ENCODE measurements at places on chromosomes 3 and 15.
A peak's percentile ranks its signal among the peaks of the same experiment; 100 is the strongest.

GRCh38 chr15:76936671-76937070, 5.1 kb downstream of the RCN2 start:
- DNase-seq: no peak

GRCh38 chr3:124574012-124574411, 156.2 kb upstream of the UMPS start:
- no peak for DNase-seq

DNA sequence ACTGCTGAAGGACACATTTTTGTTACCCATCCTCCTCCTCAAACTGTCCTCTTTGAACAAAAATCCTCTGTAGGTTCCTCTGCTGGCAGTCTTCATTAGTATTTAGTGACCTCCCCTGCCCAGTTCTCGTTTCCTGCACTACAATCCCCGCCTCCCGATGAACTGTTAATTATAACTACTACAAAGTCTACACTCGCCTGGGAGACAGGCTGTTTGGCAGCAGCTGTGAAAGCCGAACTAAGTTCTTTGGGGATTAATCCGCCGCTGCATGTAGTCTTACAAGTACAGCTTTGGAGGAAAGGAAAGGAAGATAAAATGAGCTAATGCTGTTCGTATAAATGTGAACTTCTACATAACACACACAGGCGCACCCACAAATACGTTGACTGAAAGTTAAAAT, 160.0 kb upstream of the WNT5A start:
- no peak for DNase-seq

- DNase-seq: peak; percentile 72
Measured at GRCh38 chr3:129016356-129016719, 15.2 kb downstream of the EFCC1 start.

GRCh38 chr3:59101231-59101736, 51.5 kb upstream of the CFAP20DC start:
- DNase-seq: no peak

DNA sequence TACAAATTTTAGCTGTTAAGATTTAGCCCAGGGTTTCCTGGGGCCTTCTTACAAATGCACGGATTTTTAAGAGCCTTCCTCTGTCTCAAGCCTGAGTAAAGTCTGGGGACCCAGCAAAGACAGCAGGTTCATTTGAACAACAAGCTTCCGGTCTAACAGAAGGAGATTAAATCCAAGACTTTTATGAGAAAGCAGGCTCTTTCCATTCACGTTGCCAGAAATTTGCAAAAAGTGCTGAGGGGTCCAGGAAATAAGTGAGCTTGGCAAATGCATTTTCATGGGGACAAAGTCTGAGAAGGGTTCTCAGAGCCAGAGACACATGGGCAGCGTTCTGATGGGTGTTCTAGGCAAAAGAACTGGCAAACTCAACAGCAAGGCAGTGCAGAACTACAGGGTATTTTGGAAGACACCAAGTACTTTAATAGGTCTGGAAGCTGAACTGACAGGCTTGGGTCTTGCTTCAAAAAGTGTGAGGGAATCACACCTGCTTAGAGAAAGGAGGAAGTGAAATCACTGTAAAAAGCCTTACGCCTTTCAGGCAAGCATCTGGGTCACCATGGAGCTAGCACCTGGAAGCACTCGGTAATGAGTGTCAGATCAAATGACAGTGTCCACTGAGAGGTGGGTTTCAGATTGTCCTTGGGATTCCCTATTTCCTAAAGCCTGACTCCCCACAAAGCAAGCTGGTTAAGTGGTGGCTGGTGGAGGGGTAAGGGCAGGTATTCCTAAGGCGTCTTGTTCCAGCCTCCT, 115.8 kb upstream of the ARHGEF3 start:
- DNase-seq: peak; percentile 39

- no peak for DNase-seq
Measured at GRCh38 chr3:126146034-126146433, 34.4 kb downstream of the ALDH1L1 start.

- no peak for DNase-seq
Measured at GRCh38 chr3:85670634-85671205, 711.9 kb downstream of the CADM2 start.

GRCh38 chr15:94743668-94744067, 512.3 kb downstream of the MCTP2 start:
- no peak for DNase-seq

- DNase-seq: no peak
Measured at GRCh38 chr3:65348398-65348995, 660.7 kb upstream of the ADAMTS9 start.

DNA sequence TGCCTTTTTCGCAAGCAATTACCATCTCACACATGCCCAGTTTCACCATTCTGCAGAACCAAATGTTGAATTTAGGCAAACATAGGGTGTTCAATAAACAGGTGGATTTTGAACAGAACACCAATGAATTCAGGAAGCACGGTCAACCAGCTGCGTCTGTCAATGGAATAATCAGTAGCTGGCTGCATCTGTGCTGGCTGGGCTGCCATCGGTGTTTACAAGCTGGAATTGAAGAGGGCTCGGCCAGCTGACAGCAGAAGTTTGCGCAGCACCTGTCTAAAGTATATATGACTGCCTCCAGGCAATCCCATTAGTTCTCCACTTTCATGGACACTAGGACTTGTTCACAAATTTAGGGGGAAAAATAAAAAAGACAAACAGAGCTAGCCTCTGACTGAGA, 996.4 kb upstream of the CFAP20DC start:
- no peak for DNase-seq

GRCh38 chr3:161689584-161690298, 193.1 kb downstream of the OTOL1 start:
- DNase-seq: no peak

DNA sequence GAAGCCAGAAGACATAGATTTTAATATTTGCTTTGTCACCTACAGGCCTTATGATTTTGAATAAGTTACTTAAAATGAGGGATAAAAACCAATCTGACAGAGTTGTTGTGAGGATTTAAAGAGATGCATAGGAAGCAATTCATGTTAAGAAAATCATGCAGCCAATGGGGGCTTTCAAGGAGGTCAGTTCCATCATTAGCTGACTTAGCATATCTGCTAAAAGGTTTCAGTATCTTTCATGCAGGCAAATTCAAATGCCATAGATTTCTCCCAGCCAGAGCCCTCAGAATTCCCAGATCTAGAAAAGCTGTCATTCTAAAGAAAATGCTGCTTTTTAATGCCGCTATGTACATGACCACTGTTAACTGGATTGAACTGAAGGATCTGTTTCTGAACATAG, 176.1 kb downstream of the GOLIM4 start:
- DNase-seq: no peak

DNA sequence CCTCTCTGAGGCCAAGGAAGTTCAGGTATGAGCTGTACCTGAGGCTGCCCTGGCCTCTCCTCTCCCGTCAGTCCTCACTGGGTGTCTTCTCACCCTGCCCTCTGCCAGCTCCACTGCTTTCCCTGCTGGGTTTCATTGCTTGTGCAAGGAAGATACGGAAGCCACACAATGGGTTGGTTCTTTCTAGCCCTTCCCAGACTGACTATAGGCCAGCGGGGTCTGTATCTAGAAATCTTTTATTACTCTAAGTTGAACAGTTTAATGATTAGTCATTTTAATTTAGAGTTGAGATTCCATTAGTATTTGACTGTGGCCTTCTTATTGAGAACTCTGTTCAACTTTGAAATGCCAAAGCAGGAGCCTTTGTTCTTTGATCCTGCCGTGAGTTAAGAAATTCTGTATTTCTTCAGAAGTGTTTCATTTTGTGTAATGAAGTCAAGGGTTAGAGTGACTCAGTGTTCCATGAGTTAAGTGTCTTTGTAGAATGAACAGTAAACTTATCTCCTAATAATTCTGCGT, 16.2 kb downstream of the C3orf62 start:
- DNase-seq: no peak

DNA sequence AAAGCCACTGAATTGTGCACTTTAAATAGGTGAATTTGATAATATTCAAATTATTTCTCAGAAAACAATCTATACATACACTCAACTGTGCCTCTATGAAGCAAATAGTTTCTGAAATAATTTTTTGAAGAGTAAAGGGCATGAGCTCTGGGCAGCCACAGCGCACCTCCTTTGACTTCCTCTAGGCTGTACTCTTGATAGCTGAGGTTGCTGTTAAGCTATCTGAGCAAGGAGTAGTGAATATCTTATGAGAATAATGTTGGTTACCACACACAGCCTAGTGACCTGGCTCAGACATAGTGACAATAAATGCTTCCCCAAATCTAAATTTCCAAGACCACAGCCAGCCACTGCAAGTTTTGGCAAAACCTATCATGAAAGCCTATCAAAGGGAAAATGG, 11.6 kb upstream of the SEC61A1 start:
- no peak for DNase-seq

DNA sequence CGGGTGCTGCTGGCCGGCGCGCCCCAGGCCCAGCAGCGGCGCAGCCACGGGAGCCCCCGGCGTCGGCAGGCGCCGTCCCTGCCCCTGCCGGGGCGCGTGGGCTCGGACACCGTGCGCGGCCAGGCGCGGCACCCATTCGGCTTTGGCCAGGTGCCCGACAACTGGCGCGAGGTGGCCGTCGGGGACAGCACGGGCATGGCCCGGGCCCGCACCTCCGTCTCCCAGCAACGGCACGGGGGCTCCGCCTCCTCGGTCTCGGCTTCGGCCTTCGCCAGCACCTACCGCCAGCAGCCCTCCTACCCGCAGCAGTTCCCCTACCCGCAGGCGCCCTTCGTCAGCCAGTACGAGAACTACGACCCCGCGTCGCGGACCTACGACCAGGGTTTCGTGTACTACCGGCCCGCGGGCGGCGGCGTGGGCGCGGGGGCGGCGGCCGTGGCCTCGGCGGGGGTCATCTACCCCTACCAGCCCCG, 777 bp downstream of the LOXL1 start:
- peak; percentile 48 for DNase-seq

DNA sequence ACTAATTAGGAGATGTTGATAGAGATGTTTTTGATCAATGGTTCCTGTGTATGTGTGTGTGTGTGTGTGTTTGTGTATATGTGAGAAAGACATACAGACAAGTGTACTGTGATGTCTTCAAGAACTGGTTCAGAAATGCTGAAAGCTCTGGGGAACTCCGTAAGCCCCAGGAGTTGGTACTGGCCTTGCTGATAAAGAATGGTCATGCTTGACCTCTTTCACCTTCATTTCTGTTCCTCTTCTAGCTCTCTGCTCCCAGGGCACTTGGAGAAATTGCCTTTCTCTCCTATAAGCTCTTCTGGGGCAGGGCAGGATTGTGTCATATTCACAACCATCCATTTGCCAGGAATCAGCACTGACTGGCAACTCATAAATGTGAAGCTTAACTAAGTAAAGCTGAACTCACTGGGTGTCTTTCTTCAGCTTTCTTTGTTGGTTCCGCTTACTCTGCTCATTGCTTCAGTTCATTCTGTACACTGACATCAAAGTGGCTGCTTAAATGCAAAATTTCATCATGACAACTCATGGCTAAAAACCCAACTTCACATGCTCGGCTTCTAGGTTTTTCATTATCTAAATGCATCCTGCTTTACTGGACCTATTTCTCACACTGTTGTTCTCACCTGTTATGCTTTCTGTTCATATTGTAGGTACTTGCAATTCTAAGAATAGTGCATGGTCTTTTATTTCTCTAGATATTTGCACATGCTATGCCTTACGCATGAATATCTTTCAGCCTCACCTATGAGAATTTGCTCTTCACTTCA, 162.1 kb upstream of the LYSMD4 start:
- no peak for DNase-seq

- no peak for DNase-seq
Measured at GRCh38 chr15:62999923-63000561, 42.5 kb upstream of the TPM1 start.

DNA sequence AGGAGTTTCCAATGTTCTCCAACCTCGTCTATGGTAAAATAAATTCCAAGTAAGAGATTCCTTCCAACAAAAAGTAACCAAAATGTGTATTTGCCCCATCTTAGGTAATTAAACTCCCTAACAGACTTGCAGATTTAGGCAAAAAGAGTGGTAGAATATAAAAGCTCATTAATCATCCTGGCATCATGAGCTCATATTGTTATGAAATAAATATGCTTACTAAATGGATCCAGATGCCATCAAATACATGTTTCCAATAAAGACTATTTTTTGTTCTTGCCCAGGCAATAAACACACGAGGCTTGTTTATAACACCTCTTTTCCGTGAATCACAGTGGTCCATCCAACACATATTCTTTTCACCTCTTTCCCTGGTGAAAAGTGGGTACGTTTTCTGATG, 189.4 kb downstream of the THSD4 start:
- no peak for DNase-seq

DNA sequence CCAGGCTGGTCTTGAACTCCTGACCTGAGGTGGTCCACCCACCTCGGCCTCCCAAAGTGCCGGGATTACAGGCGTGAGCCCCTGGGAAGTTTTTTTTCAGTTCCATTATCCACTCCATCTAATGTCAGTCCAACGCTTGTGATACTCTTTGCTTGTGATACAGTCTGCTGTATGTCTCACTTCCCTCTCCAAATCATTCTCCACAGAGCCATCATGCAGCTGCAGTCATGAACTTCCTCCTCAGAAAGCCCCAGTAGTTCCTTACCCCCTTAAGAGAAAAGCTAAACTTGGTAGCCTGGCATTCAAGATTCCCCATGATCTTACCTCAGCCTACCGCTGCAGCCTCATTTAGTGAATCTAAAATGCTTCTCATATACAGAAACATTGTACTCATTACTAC, 2.3 kb downstream of the ARPC4 start:
- DNase-seq: no peak

GRCh38 chr3:69710153-69710977, 28.9 kb upstream of the MITF start:
- no peak for DNase-seq

GRCh38 chr3:24605511-24606028, 110.9 kb upstream of the THRB start:
- DNase-seq: no peak

DNA sequence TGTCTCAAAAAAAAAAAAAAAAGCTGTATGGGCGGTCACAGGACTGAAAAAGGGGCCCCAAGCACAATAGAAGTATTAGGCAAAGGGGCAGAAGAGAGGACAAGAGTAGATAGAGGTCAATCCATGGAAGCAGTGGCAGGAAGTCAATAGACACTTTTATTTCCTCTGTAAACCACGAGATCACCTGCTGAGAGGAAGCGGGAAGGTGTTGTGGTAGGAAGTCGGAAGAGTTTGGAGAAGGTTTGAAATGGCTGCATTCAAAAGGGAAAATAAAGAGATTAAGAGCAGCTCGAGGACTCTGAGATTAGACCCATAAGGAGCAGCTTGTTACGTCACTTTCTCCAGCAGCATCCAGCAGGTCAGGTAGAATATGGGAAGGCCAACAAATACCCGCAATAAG, 14.2 kb upstream of the ZNF148 start:
- DNase-seq: no peak

GRCh38 chr3:149373235-149374125, 4.0 kb downstream of the TM4SF1 start:
- no peak for DNase-seq

DNA sequence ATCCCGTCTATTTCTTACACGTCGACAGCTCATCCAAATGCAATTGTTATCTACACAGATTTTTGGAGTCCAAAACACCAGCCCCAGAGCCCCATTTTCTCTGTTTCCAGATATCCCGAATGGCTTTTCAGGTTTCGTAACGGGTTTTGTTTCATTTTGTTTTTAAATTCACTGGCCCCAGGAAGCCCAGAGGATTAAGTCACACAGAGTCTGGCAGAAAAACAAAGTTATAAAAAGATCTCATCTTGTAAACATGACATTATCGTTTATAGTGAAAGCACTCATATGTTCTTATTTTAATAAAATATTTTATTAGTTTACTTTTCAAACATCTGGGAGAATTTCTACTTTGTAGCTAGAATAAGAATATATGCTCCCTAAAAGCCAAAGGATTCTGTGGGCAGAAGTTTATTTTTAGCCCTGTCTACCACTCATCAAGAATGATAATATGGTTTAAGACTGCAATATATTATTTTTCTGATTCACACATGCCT, 149.3 kb upstream of the SLC2A2 start:
- no peak for DNase-seq

Data from CD4-positive, alpha-beta T cell treated with Interleukin-10 for 1 hour (primary cell).